ENCODE measurements at places on chromosomes 12 and 14.

DNA sequence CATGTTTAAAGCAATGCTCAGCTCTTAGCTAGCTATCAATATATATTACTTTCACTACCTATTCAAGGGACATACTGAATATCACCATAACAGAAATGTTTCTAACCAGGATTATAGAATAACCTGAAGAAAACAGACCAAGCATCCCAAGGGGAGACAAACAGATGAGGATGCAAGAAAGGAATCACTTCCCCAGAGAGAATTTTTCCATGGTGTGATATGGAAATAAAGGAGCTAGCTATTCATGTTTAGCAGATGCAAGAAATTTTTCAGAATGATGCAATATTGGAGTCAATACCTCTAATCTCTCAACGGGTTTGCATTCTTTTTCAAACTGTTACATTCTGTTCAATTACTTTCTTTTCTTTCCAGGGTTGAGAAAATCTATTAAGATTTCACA, 538.9 kb upstream of the FLRT2 start:
- DNase-seq = no peak

- DNase-seq = no peak
Measured at GRCh38 chr12:54000116-54001114, at the start of gene HOXC9. Gene HOXC9 (plus strand): TSS chr12:54000161. CDS start chr12:54000189, 28 bp downstream.

GRCh38 chr14:98944989-98945388, 327.0 kb downstream of the BCL11B start:
- no peak for DNase-seq

GRCh38 chr12:116152268-116152667, 125.2 kb downstream of the MED13L start:
- DNase-seq = no peak

DNA sequence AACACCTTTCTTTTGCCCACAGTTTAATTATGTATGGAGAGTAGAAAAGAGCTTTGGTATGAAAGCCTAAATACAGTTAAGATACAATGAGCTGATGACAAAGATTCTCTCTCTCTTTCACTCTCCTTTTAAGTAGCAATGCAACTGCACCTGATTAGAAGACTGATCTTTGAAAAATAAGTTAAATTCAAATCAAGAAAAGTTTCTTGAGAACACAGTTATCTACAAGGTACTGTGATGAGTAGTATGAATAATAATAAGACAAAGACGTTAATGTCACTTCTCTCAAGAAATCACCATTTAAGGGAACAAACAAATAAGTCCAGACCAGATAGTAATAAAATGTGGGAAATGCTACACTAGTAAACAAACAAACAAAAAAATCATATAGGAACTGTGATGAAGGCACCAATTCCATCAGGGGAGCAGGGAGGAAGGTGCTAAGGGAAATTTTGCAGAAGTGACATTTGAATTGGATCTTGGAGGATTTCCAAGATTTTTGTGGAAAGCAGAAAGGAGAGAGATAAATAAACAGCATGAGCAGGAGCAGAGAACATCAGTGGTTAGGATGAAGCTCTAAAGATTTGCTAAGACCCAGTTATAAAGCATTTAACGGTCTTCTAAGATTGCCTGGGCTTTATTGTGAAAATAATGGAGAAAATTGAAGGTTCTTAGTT, 65.2 kb upstream of the STK38L start:
- DNase-seq = no peak

DNA sequence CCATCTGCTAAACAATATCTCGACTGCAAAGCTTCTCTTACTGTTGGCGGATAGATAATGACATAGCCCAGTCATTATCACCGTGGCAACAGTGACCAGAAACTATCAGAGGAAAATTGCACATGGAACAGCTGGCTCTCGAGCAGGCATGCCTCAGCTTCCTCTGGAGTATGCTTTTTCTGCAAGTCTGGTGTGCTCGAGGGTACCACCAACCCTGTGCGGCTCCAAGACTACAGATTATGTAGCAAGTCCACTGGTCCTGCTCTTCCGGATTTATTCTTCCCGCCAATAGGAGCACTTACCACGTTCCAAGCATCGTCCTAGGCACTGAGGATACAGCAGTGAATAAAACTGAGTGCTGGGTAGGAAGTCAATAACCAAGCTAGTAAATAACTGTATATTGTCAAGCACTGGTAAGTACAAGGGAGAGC, 1.4 kb upstream of the GLRX5 start:
- DNase-seq = no peak

- DNase-seq = no peak
Measured at GRCh38 chr12:29241821-29242591, 92.9 kb downstream of the FAR2 start.

DNA sequence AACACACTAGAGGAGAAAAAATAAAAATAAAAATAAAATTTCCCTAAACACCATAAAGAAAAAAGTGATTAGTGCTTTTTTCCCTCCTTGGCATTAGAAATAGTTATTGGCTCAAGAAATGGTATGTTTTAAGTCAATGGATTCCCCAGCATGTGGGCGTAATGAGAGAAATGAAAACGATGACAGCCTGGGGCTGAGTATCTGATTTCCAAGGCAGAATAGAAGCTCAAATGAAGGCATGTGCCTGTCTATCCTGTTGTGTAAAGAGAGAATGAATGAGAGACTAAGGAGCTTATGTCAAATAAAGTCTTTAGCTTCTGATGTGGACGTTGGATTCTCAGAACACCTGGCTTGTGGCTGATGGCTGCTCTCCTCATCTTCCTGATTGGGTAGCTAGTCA, 1408.4 kb upstream of the TMEM132C start:
- DNase-seq = no peak

- no peak for DNase-seq
Measured at GRCh38 chr12:93468008-93468371, 676 bp downstream of the MRPL42 start.

DNA sequence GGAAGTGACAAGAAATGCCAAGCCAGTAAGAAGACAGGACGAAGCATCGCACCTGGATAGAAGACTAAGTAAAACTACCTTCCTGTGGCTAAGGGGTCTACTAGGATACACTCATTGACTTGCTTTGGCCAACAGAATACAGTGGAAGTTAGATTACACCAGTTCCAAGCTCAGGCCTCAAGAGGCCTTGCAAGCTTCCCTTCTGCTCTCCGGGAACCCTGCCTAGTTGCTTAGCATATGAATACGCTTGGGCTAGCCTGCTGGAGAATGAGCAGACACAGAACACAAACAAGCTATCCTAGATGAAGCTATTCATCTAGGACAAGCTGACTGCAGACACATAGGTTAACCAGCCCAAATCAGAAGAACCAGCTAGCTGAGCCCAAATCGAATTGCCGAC, 97.0 kb downstream of the DPF3 start:
- DNase-seq = no peak

GRCh38 chr12:66851134-66851533, 172.3 kb upstream of the GRIP1 start:
- no peak for DNase-seq

DNA sequence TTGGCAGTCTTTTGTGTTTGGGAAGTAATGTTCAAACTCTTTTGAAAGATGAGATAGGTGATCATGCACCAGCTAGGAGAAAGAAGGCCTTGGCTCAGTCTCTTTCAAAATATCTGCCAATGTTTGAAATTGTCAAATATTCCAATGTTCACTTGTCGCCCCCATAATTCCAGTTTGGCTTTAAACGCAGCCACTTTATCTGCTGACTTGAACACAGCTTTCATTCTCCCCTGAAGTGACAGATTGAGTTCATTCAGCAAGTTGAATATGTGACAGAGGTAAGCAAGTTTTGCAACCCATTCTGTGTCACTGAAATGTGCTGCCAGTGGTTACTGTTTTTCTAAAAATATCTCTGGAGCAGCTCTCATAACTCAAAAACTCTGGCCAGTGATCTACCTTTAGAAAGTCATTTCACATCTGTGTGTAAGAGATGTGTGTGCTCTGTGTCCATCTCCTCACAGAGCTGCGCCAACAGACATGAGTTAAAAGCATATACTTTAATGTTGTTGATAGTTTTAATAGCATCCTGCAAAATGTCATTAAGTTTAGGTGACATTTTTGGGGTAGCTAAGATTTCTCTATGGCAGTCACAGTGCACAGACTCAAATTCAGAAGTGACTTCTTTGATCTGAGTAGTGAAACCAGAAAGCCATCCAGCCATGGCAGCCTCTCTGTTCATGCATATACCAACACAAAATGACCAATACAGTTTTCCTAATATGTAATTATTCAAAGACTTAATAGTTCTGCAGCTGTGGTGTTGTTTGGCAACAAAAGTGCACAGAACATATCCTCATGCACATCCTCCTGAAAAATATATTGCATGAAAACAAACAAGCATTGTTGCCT, 614.3 kb upstream of the MIS18BP1 start:
- no peak for DNase-seq

GRCh38 chr12:2893007-2893406, 2.3 kb downstream of the TULP3 start:
- DNase-seq = no peak

DNA sequence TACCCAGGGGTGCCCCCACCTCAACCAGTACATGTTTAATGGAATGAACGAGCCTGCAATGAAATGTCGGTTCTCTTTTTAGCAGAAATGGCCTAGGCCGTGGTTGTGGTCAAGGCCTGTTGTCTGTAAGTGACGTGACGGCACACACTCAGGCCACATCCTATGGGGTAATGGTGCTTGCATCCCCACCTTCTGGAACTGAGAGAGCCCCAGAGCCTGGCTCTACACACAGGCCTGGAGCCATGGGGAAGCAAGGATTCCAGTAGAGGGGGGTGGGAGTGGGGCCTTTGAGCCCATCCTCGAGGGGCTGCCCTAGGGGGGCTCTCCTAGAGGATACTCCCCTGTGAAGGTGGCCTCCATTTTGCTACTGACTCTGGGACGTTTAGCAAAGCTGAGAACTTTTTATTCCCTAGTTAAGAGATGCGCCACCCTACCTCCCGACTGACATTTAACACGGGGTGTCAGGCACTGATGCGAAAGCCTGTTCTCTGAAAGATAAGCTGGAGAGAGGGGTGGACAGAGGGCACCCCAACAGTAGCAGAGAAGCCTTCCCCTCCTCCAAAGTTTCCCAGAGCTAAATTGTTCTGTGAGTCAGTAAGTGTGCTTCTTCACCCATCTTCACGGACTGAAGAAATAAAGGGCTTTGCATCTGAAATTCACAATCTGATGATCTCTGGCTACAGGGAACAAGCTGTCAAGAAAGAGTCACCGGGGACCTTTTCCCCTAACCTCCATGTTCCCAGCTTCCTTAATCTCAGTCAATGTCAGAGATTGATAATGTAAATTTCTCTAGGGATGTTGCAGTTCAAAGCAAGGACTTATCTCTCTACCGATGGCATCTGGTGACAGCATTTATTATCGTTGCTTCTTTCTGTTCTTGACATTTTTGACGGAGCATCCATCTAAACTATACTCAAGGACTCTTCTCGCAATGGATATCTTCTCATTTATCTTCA, 6.8 kb downstream of the RIN3 start:
- no peak for DNase-seq

DNA sequence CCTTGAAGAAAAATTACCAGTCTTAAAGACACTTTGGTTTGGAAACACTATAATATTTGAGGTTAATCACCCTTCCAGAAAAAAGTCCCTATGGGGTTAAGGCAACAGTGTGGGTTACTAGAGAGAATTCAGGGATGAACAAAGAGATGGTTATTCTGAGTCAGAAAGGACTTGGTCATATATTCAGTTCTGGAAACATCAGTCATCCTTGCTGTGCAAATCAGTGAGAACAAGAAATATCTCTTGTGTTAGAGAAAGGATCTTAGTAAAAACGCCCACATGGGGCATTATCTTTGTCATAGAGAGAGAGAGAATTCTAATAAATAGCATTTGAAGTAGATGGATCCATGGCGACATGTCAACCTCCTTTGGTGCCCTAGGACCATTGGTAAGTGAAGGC, 59.4 kb upstream of the E2F7 start:
- no peak for DNase-seq

DNA sequence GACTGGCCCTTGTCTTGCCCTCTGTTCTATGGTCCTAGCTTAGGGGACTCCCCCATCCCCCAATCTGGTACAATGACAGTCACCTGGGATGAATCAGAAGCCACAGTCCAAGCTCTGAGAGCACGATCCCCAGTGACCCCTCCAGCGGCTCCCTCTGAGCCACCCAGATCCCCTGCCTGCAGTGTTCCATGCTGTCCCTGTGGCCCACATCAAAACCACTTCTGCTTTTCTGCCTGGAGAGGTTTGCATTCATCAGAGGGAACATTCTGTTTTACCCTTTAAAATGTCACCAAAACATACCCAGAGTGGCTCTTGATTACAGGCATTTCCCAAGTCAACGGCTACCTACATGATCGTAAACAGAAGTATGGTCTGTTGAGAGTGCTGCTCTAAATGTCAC, 47.5 kb downstream of the NOS1 start:
- no peak for DNase-seq
